Left cardiac atrium (tissue), 4 donors: ENCODE measurements at places on chromosomes 12 and 14. TPM values are rescaled to one million over a fixed set of nuclear protein-coding genes. Genes with fewer than 3 reads are reported as not detected.

GRCh38 chr14:55607386-55607785 is 27.4 kb downstream of the KTN1 start:
- DNase-seq: no peak

DNA sequence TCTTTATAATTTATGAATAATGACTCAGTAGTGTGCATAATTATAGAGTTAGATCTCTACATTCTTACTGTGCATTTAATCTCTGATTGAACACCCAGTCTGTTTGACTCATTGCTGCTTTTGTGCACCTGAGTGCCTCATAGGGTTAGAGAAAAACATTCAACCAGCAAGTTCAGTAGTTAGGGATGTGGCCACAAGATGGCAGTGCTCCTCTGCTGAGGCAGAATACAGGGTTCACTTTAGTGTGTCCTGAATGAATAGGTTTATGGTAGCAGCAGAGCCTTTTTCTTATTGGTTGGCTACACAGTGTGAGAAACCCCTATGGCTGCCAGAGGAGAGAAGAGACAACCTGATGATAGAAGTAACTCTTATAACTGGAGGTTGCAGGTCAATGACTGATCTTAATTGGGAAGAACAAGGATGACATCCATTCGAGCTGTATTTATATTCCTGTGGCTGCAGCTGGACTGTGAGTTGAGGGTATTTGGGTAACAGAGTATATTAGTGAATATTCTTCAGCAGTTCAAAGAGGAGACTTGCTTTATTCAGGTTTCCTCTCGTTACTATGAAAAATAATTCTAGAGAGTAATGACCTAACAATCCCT is 194.9 kb upstream of the OR4E1 start:
- peak; percentile 36 for DNase-seq

DNA sequence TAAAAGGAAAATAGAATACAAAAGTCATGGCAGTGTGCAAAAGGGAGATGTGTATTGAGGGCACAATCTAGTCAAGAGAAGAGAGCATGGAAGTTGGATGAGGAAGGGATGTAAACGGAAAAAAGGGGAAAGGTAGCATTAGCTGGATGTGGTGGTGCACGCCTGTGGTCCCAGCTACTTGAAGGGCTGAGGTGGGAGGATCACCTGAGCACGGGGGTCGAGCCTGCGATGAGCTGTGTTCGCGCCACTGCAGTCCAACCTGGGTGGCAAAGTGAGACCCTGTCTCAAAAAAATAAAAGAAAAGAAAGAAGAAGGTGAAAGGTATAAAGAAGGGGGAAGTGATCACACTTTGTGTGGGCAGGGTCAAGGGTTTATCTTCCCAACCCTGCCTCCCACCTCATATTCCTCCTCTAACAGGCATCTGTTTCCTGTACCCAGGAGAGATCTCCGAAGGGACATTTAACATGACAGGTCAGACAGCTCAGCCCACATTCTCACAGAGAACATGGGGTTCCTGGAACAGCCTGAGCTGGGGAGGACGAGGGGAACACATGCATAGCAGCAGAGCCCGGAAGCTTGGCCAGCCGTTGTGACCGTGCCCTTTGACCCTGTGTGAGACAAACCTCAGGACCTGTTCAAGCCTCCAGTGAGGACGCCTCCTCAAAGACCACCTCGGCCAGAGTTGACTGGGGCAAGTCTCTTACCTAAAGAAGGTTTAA is 8.9 kb downstream of the RNASE11 start:
- DNase-seq: no peak

DNA sequence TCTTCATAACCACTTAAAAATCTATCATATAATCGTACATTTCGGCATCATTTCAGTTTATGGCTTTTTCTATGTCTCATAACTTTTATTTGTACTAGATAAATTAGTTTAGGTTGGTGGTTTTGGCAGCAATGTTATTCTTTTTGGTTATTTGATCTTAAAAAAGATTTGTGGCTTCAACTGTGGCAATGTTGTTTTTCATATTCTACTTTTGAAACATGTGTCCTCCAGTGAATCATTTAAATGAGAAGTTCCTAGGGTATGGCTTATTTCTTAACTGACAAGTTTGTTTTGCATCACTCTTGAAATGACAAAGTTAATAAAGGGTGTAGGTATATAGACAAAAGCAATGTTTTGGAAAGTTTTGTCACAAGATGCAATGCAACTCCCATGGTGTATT is 11.1 kb upstream of the KITLG start:
- no peak for DNase-seq

Gene EMP1
- total RNA-seq: 304 TPM

- DNase-seq: no peak
Measured at GRCh38 chr12:99277591-99278379, 369.8 kb upstream of the GARIN6 start.

Gene PAX9
- total RNA-seq: not detected

GRCh38 chr12:102816816-102817434 is 100.1 kb downstream of the PAH start:
- no peak for DNase-seq

- peak; percentile 43 for DNase-seq
Measured at GRCh38 chr14:59187802-59188460, 536 bp upstream of the DAAM1 start.

DNA sequence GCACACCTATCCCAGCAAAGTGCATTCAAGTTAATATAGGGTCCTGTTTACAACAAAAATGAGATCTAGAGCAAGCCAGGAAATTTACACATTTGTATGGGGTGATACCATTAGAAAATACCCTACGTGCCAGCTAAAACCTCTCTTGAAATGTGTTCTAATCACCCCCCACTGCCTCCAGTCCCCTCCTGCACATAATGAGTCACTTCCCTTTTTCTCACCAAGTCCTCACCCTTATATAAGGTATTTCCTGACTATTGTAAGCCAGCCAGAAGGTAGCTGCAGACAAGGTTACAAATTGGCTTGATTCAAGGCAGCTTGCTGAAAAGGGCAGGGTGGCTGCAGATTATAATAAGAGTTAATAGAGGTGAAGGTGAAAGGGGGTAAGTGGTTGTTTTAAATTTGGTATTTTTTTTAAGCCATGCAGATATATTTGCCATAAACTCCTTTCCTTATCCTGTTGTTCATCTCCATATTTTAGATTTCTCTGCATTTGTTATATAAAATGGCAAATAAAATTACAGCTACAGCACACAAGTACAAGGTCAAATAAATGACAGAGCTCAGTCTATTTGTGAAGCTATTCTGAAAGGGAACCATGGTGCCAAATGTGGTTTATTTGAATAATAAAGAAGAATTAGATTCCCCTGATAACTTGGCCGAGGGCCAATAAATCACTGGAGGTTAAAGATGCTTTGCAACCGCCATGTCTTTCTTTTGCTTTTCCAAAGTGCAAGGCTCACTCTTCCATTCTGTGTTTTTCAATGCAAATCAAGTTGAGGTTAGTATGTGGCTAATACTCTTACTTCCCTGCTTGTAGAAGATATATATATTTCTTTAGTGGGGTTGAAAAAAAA is 385.9 kb downstream of the EGLN3 start:
- DNase-seq: no peak

Gene POTEG
- not detected for total RNA-seq

Gene GOLGA5
- 30.5 TPM for total RNA-seq

DNA sequence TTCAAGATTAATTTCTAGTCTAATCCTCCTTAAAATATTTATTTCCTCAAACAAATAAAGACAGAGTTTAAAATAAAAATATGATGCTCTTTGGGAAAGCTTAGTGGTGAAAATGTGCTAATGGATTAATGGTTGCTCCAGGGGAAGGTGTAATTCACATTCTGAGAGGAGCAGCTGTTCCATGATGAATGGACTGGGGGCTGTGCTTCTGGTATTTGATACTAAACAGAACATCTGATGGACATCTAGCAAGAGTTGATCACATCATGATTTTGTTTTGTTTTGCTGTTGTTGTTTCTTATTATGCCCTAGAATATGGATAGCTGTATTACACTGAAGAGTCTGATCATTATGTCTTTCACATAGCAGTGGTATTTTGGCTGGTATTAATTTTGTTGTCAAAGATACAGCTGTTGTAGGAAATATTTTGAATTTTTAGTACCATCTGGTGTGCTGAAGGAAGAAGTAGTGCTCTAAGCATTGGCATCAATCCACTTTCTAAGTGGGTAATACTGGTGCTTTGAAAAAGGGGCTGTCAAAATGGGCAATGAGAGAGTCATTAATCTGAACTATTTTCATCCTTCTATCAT is 296.4 kb downstream of the ADAMTS20 start:
- DNase-seq: no peak

GRCh38 chr12:38956337-38956736 is 50.9 kb upstream of the CPNE8 start:
- no peak for DNase-seq

GRCh38 chr14:22388669-22389595 is 200.1 kb downstream of the DAD1 start:
- no peak for DNase-seq

GRCh38 chr12:101707131-101707782 is 9.8 kb downstream of the CHPT1 start:
- no peak for DNase-seq

Gene TMEM106C
- total RNA-seq: 54.9 TPM

DNA sequence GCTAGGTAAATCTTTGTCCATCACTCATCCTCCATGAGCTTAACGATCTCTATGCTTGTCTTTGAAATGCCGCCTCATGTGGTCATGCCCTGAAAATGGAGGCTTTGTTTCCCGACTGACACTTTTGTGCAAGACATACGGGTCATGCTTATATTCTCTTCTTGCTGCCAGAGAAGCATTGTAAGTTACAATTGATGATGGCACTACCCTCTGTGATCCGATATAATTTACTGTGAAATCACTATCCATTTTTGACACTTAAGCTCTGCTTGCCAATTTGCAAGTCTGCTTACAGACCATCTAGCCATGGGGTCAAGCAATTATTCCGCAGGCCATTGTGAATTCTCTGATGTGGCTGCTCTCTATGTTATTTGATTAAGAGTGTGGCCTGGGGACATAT is 650.0 kb downstream of the FLRT2 start:
- no peak for DNase-seq

Gene MORN3
- 0.09 TPM for total RNA-seq

- no peak for DNase-seq
Measured at GRCh38 chr14:55756078-55756477, 176.1 kb downstream of the KTN1 start.

Gene STAB2
- 0.91 TPM for total RNA-seq

- DNase-seq: peak; percentile 16
Measured at GRCh38 chr12:34392741-34393085, 370.4 kb downstream of the ALG10 start.

GRCh38 chr14:101926620-101927019 is 37.8 kb upstream of the DYNC1H1 start:
- DNase-seq: no peak

GRCh38 chr14:105817971-105818711 is 291.8 kb downstream of the TMEM121 start:
- DNase-seq: no peak
